ENCODE measurements at places on chromosomes 2 and 18. TPM values are rescaled to one million over a fixed set of nuclear protein-coding genes. Genes with fewer than 3 reads are reported as not detected.

AQP12B gene
- total RNA-seq: not detected

KATNAL2 gene
- total RNA-seq: 0.65 TPM

GPC1 gene
- 124 TPM for total RNA-seq

UGT1A4 gene
- not detected for total RNA-seq

POTEI gene
- total RNA-seq: not detected

GPR155 gene
- 2.2 TPM for total RNA-seq

AQP4 gene
- not detected for total RNA-seq

SPP2 gene
- total RNA-seq: not detected

LCT gene
- 0.08 TPM for total RNA-seq

PRKAG3 gene
- total RNA-seq: 0.40 TPM

GALNT1 gene
- total RNA-seq: 64.6 TPM

POTEF gene
- not detected for total RNA-seq
